ENCODE measurements at places on chromosomes 7 and 10. TPM values are rescaled to one million over a fixed set of nuclear protein-coding genes. Genes with fewer than 3 reads are reported as not detected.

Gene FZD1
- 45.4 TPM for total RNA-seq

Gene MPP7
- 2.2 TPM for total RNA-seq

Gene ATOH7
- total RNA-seq = not detected

Gene ERLIN1
- total RNA-seq = 28.6 TPM

Gene DNAJC12
- total RNA-seq = 6.2 TPM

Gene ABCC2
- total RNA-seq = 1.8 TPM

Gene MMP21
- not detected for total RNA-seq

Gene MUC3A
- not detected for total RNA-seq

Gene MEST
- 330 TPM for total RNA-seq

DNA sequence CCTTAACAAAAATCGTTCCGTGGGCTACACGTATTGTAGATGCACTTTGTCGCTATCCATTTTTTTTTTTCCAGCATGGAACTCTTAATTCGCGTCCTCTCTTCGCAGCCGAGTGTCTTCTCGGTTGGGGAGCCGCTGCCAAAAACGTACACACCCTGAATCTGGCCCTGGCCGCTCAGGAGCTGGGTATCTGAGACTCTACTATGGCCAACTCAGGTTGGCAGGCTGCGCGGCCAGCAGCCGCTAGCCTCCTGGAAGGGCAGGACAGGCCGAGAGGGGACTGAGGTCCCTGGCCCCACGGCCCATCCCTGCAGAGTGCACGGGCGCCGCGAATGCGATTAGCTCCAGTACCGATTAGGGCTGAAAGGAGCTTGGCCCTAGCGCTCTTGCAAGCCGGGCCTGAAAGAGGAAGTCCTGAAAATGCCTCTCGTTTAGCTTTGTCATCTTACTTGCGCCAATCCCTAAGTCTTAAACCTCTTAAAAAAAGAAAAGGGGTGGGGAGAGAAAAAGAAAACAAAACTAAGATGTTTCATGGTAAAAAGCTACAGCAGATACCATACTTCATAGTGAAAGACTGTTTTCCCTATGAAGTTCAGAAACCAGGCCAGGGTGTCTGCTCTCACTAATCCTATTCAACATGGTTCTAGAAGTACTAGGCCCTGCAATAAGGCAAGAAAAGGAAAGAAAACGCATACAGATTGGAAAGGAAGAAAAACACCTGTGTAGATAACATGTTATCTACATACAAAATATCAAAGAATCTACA, 113.2 kb upstream of the RHEB start:
- H3K4me1 ChIP-seq = peaks cover 11% of the 10 kb centered on the region
- peak overlapping the region; percentile 69 for H3K4me3 ChIP-seq
- no peaks in the 10 kb centered on the region for H3K27me3 ChIP-seq
- H3K36me3 ChIP-seq = peaks cover 2% of the 10 kb centered on the region

DNA sequence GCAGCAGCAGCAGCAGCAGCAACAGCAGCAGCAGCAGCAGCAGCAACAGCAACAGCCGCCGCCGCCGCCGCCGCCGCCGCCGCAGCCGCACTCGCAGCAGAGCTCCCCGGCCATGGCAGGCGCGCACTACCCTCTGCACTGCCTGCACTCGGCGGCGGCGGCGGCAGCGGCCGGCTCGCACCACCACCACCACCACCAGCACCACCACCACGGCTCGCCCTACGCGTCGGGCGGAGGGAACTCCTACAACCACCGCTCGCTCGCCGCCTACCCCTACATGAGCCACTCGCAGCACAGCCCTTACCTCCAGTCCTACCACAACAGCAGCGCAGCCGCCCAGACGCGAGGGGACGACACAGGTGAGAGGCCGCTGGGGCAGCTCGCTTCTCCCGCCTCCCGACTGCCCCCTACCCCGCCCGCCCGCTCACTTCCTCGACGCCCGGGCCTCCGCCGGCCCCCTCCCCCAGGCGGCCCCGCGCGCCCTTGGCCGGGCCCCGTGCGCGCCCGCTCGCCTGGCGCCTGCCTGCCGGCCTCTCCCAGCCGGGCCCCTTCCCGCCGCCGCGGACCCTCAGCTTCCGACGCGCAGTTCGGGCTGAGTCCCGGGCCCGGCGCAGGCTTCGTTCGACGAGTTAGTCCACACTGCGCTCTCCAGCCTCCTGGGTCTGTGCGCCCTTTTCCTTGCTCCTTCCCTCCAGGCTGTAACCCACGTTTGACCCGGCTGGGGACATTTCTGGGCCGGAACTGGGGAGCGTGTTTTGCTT, 882 bp downstream of the DLX6 start:
- H3K4me3 ChIP-seq = peak overlapping the region; percentile 74
- H3K27ac ChIP-seq = peak overlapping the region; percentile 45
- peaks cover 10% of the 10 kb centered on the region for H3K4me1 ChIP-seq
- DNase-seq = peak; percentile 97
- no peaks in the 10 kb centered on the region for H3K27me3 ChIP-seq

GRCh38 chr10:73906524-73907447, 4.1 kb upstream of the PLAU start:
- H3K4me1 ChIP-seq = peaks cover 50% of the 10 kb centered on the region
- H3K36me3 ChIP-seq = no peaks in the 10 kb centered on the region
- peak overlapping the region; percentile 12 for H3K4me3 ChIP-seq
- peak overlapping the region; percentile 91 for H3K27ac ChIP-seq
- no peaks in the 10 kb centered on the region for H3K27me3 ChIP-seq

- DNase-seq = no peak
- H3K27me3 ChIP-seq = no peaks in the 10 kb centered on the region
- H3K36me3 ChIP-seq = no peaks in the 10 kb centered on the region
- no peak overlapping the region for H3K4me3 ChIP-seq
- H3K4me1 ChIP-seq = peaks cover 9% of the 10 kb centered on the region
- no peak overlapping the region for H3K27ac ChIP-seq
These were observed 26.1 kb downstream of the IL15RA start for GRCh38 chr10:5951167-5951711.

- no peaks in the 10 kb centered on the region for H3K27me3 ChIP-seq
- H3K27ac ChIP-seq = no peak overlapping the region
- no peaks in the 10 kb centered on the region for H3K36me3 ChIP-seq
- no peak overlapping the region for H3K4me3 ChIP-seq
- H3K4me1 ChIP-seq = no peaks in the 10 kb centered on the region
- no peak for DNase-seq
These were observed 81.9 kb downstream of the CNOT4 start for GRCh38 chr7:135428011-135428410.

DNA sequence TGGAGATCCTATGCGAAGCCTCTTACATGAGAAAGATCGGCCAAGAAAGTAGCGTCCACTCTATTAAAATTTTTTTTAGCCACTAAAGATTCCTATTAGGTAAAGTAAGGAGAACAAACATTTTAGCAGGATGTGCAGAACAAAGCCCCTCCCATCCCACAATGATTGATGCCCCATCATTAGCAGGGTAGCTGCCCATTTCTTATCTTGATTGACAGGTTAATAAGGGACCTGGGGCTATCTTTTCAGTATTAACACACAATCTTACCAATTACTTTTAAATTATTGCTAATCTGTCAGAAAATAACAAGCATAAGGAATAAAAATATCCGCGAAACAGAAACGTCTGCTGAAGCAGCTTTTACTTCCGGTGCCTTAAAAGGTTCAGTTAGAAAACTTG, 5.1 kb downstream of the FZD8 start:
- no peak overlapping the region for H3K27ac ChIP-seq
- H3K36me3 ChIP-seq = no peaks in the 10 kb centered on the region
- peak overlapping the region; percentile 27 for H3K4me3 ChIP-seq

- peaks cover 15% of the 10 kb centered on the region for H3K4me1 ChIP-seq
- no peak for DNase-seq
- H3K36me3 ChIP-seq = peaks cover 9% of the 10 kb centered on the region
- no peaks in the 10 kb centered on the region for H3K27me3 ChIP-seq
- no peak overlapping the region for H3K27ac ChIP-seq
These were observed 63.4 kb upstream of the SRPK2 start for GRCh38 chr7:105452085-105452484.

DNA sequence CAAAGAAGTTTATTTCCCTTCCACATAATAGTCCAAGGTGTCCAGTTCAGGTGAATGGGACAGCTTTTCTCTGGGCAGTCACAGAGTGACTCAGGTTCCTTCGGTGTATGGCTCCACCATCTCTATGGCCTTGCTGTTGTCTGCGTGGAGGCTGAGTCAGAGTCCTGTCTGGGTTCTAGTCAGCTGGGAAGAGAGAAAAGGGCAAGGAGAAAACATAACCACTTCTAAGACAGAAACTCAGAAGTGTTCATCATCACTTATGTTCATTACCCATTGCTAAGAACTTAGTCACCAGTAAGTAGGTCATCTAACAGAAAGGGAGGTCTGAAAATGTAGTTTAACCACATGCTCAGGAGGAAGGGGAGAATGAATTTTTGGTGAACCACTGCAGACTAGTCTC, 32.4 kb upstream of the CCDC7 start:
- no peaks in the 10 kb centered on the region for H3K27me3 ChIP-seq
- no peaks in the 10 kb centered on the region for H3K36me3 ChIP-seq
- peak; percentile 89 for DNase-seq
- no peak overlapping the region for H3K4me3 ChIP-seq

- no peak overlapping the region for H3K4me3 ChIP-seq
- H3K36me3 ChIP-seq = no peaks in the 10 kb centered on the region
- DNase-seq = no peak
- no peaks in the 10 kb centered on the region for H3K27me3 ChIP-seq
These were observed 42.5 kb downstream of the MRC1 start for GRCh38 chr10:17851611-17852010.

DNA sequence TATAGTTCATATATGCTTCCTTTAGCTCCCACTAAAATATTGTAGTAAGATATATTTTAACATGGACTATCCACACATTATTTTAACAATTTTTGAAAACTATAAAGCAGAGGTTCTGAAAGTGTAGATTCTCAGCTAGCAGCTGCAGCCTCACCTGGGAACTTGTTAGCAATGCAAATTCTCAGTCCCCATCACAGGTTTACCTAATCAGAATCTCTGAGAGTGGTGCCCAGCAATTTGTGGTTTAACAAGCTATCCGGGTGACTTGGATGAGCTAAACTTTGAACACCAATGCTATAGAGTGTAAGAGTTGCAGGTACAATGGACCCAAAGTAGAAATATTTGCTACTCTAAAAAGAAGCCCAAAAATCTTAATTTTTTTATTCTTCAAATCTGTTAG, 99.8 kb upstream of the MDFIC start:
- no peak overlapping the region for H3K4me3 ChIP-seq
- H3K27me3 ChIP-seq = no peaks in the 10 kb centered on the region

- peaks cover 17% of the 10 kb centered on the region for H3K27me3 ChIP-seq
- no peak overlapping the region for H3K27ac ChIP-seq
- H3K4me3 ChIP-seq = no peak overlapping the region
- H3K36me3 ChIP-seq = no peaks in the 10 kb centered on the region
- H3K4me1 ChIP-seq = peaks cover 5% of the 10 kb centered on the region
- DNase-seq = peak; percentile 95
These were observed 40.5 kb upstream of the SLF2 start for GRCh38 chr10:100872034-100872791.

- H3K27ac ChIP-seq = peak overlapping the region; percentile 44
- H3K4me3 ChIP-seq = no peak overlapping the region
- no peaks in the 10 kb centered on the region for H3K27me3 ChIP-seq
- peaks cover 85% of the 10 kb centered on the region for H3K4me1 ChIP-seq
These were observed 8.9 kb downstream of the COL1A2 start for GRCh38 chr7:94403546-94403945.

DNA sequence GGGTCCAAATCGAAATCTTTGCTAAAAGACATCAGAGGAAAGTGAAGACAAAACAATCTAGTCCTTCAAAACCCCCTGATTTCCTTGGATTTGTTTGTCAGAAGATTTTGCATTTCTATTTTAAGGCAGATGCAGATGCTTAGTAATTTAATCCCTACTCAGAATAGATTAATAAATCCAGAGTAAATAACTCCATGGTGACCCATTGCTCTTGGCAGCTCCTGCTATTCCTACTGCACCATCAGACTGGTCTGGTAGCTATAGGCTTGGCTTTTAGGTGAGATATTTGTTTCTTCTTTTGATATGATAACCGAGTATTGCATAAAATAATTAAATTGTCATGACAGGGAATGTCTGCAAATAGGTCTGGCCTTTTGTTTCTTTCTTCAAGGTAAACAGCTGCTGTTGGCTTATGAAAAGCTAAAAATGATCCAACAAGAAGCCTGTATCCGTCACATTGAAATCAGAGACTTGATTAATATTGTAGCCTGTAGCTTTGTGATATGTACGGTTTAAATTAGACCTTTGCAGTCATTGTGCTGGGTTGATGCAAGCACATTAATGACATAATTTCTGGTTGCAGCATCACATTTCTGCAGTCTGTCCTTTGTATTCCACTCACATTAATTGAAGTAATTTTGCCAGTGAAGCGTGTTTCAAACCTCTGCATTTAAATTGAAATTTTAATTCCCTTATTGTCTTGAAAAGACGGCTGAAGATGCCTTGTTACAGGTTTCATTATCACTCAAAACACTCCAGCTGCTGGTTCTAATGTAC, 40.7 kb downstream of the EXOC4 start:
- H3K4me1 ChIP-seq = peaks cover 9% of the 10 kb centered on the region
- no peak for DNase-seq
- no peaks in the 10 kb centered on the region for H3K27me3 ChIP-seq
- H3K4me3 ChIP-seq = no peak overlapping the region
- peaks cover 3% of the 10 kb centered on the region for H3K36me3 ChIP-seq
- no peak overlapping the region for H3K27ac ChIP-seq

DNA sequence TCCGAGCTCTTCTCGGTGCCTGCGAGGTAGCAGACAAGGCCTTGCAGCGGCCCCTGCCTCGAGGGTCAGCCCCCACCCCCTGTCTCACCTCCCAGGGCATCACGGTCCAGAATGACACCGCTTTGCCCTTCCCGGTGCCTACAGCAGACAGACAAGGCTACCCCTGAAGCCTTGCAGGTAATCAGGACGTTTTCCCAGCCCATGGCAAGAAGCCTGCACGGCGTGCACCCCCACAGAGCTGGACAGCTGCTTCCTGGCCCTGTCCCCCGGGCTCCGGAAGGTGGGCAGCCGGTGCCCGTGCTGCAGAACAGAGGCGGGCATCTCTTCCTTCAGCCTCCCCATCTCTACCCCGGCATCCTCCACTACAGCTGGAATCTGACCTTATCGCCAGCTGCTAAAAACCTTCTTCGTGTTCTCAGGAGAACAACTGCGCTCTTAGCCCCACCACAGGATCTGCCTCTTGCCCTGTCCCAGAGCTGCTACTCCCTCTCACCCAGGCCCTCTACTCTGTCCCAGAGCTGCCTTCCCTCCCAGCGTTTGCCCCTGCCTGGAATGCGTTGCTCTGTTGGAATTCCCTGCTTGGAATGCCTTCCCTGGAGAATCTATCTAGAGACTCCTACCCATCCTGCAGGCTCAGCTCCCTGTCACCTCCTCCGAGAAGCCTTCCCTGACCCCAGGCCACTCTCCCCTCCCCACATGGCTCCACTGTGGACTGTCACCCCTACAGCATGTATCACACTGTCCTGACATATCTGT, 4.7 kb downstream of the MYL10 start:
- no peak overlapping the region for H3K4me3 ChIP-seq
- DNase-seq = peak; percentile 83
- H3K4me1 ChIP-seq = peaks cover 7% of the 10 kb centered on the region
- peaks cover 4% of the 10 kb centered on the region for H3K27me3 ChIP-seq

DNA sequence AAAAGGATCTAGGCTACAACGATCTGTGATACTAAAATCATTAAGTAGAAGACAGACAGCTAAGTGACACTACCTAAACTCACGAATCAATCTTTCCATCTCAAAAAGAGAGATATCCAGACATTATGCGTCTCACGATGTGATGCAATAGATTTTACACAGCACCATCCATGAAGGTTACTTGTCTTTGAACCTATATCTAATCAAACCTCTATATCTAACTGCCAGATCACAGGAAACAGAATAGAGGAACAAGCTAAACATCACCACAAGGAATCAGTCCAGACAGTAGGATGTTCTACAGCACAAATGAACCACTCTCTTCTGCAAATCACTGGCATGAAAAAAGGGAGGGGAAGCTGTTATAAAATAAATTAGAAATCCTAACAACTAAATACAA, 4.1 kb downstream of the RAPGEF5 start:
- no peak overlapping the region for H3K4me3 ChIP-seq
- no peaks in the 10 kb centered on the region for H3K36me3 ChIP-seq
- no peak overlapping the region for H3K27ac ChIP-seq
- H3K4me1 ChIP-seq = peaks cover 20% of the 10 kb centered on the region
- no peak for DNase-seq

Measured in osteoblast (primary cell).